ENCODE measurements at places on chromosomes 7 and 10.

DNA sequence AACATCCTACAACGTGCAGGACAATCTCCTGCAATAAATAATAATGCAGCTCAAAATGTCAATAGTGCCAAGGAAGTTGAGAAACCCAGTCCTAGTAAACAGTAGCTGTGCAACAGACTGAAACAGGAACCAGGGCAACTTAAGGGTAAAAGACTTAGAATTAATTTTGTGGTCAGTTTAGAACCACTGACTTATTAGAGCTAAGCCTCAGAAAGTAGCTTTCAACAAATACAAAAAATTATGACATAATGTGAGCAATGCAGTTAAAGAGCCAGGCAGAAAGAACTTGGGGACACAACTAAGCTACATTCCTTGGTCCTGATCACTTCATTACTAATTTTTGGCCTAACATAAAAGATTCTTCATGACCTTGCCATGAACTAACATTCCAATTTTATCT is 195.4 kb downstream of the MACC1 start:
- DNase-seq = no peak

DNA sequence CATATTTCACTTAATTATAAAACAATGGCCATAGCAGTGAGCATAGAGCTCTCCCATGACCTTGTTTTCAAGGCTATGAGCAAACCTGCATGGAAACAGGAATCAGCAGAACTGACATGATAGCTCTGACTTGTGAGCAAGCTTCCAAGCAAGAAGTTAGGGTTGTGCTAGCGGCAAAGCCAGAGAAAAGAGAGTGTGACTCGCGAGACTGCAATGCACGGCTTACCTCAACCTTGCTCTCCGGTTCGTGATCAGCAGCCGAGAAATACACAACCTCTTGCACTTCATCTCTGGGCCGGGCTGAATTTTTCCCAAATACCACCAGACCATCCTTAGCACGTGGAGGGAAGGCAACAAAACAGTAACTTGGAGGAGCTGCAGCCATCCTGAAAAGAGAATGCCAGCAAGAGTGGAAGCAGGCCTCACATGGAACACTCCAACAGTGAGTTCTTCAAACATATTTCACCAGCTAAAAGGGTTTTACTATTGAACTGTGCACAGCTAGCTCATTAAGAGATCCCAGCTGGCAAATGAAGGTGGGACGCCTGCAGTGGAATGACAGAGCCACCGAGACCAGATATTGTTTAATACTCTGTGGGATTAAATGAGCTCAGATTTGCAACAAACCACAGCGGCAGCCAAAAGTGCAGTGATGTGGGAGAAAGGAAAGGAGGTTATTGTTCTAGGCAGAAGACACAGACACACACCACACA is 20.8 kb downstream of the SCRN1 start:
- no peak for DNase-seq

GRCh38 chr10:32865170-32865569 is 92.9 kb downstream of the ITGB1 start:
- DNase-seq = no peak

- no peak for DNase-seq
Measured at GRCh38 chr7:16347066-16347826, 74.1 kb downstream of the CRPPA start.

GRCh38 chr10:52469970-52470705 is 156.1 kb downstream of the DKK1 start:
- DNase-seq = no peak

GRCh38 chr10:117801691-117802090 is 245.1 kb downstream of the RAB11FIP2 start:
- no peak for DNase-seq

DNA sequence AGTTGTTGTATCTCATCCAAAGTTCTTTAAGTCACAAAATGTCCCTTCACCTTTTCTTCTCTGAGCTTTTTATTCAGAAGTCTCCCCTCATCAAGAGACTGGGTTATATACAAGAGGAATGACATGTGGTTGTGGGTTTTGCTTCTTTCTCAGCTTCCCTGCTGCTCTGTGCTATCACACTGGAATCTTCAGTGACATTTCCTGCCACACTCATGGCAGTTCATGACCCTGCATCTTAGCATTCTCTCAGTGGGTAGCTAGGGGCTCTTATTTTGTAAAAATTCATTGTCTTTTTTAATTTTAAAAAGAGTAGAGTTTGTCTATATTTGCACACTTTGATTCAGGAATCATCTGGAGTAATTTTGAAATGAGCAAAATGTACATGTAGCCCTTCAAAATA is 236.9 kb upstream of the TMEM229A start:
- DNase-seq = no peak

GRCh38 chr10:74593470-74593869 is 232.9 kb upstream of the KAT6B start:
- no peak for DNase-seq

DNA sequence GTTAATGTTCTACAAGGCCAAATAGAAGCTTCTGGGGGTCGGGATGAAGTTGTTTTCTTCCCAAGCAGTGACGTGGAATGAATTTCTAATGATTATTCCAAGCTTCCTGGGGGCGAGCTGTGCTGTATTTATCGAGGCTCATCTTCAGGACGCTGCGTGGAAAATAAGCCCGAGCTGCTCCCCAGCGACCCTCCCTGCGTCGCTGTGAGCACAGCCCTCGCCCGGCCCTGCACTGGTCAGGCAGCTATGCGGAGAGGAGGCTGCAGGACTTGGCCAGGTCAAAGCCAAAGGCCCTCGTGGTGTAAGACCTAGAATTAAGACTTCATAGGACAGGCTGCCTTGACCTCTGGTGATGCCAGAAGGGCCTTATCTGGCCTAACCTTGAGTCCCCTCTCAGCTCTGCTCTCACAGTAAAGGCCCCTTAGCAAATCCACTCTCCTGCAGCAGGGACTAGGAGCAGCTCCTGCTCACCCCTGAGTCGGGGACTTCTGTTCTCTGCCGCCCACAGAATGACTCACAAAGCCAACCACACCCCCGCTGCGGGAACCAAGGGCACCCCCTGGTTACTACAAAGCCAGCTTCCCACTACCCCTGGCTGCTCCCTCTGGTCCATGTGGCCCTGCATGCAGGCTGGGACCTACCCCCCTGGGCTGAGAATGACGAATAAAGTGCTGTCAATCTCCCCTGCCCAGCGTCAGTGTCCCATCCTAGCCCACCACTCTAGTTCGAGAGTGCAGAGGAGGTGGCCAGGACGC is 501.6 kb downstream of the TCERG1L start:
- DNase-seq = no peak

GRCh38 chr7:157441023-157441399 is 104.2 kb downstream of the DNAJB6 start:
- DNase-seq = no peak

GRCh38 chr7:122975341-122975740 is 20.2 kb downstream of the TAS2R16 start:
- DNase-seq = no peak

- no peak for DNase-seq
Measured at GRCh38 chr7:47846138-47846836, 102.0 kb downstream of the PKD1L1 start.

DNA sequence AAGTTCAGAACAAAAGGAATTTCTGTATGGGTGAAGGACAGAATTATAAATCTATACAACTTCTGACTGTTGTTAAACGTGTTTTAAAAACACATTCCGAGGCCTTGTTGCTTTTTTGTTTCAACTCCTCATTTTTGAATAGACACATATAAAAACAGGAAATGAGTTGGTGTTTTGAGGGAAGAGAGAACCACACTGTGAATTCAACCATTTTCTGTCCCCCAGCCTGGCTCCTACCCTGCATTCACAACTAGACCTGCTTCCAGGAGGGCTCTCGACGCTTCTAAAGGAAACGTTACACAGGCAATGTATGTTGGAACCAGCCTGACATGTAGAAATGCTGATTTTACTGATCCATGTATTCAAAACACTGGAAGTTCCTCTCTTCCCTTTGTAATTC is 76.5 kb downstream of the OR13A1 start:
- no peak for DNase-seq
